ENCODE measurements at places on chromosomes 5 and 9. TPM values are rescaled to one million over a fixed set of nuclear protein-coding genes. Genes with fewer than 3 reads are reported as not detected.
A peak's percentile ranks its signal among the peaks of the same experiment; 100 is the strongest.

The S100Z gene
- 3.2 TPM for total RNA-seq

The TXNDC8 gene
- total RNA-seq: not detected

The SELENOP gene
- 0.55 TPM for total RNA-seq

The RAD1 gene
- total RNA-seq: 32.4 TPM

The FAXDC2 gene
- total RNA-seq: not detected

The C9orf153 gene
- 0.42 TPM for total RNA-seq

The CDKN2A gene
- total RNA-seq: 32.9 TPM

The ENG gene
- 24.3 TPM for total RNA-seq

The SPAAR gene
- total RNA-seq: not detected

The IRX2 gene
- total RNA-seq: not detected

GRCh38 chr5:31343946-31344345 lies 150.5 kb downstream of the CDH6 start:
- no peaks in the 10 kb centered on the region for H3K36me3 ChIP-seq
- no peaks in the 10 kb centered on the region for H3K27me3 ChIP-seq
- H3K27ac ChIP-seq: no peak overlapping the region
- DNase-seq: no peak

DNA sequence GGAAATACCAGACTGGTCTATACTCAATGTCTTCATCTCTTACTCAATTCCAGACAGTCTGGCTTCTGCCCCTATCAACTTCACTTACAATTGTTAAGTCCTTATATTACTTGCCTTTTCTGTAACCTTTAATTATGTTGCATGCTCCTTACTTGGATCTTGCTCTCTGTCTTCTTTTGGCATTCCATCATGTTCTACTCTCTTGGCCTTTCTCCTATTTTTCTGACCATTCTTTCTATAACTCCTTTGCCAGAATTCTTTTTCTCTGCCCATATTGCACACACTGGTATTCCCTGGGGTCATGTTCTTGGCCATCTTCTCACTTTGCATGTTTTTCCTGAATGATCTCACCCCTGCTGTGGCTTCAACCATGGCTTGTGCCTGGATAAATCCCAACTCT lies 209.8 kb upstream of the ZNF462 start:
- H3K4me3 ChIP-seq: no peak overlapping the region
- H3K27ac ChIP-seq: no peak overlapping the region
- H3K27me3 ChIP-seq: no peaks in the 10 kb centered on the region
- H3K36me3 ChIP-seq: no peaks in the 10 kb centered on the region
- H3K4me1 ChIP-seq: no peaks in the 10 kb centered on the region
- no peak for DNase-seq

DNA sequence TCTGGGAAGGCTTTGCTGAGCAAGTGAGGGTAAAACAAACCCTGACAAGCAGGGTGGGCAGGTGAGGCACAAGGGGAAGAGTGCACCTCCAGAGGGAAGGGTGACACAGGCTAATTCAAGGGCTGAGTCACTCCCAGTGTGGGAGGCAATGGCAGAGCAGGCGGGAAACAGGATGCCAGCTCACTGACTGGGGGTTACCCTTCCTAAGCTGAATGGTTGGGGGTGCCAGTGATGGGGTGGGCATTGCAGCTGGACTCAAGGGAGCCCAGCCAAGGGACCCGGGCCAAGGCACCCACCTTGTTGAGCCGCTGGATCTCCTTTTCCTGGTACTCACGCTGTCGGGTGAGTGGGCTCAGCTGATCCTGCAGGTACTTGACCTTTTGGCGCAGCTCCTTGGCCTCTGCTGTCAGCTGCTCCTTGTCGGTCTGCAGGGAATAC lies 18.4 kb downstream of the GPX3 start:
- peaks cover 67% of the 10 kb centered on the region for H3K36me3 ChIP-seq
- no peak overlapping the region for H3K4me3 ChIP-seq
- no peaks in the 10 kb centered on the region for H3K27me3 ChIP-seq
- DNase-seq: no peak
- H3K4me1 ChIP-seq: peaks cover 7% of the 10 kb centered on the region
- no peak overlapping the region for H3K27ac ChIP-seq

GRCh38 chr5:27377626-27378025 lies 339.2 kb upstream of the CDH9 start:
- DNase-seq: no peak
- no peak overlapping the region for H3K27ac ChIP-seq
- H3K36me3 ChIP-seq: no peaks in the 10 kb centered on the region
- no peak overlapping the region for H3K4me3 ChIP-seq

GRCh38 chr9:133767625-133768024 lies 29.5 kb upstream of the SARDH start:
- no peak overlapping the region for H3K4me3 ChIP-seq
- H3K4me1 ChIP-seq: no peaks in the 10 kb centered on the region
- DNase-seq: no peak
- peaks cover 8% of the 10 kb centered on the region for H3K36me3 ChIP-seq

GRCh38 chr9:99852617-99853016 lies 30.9 kb downstream of the NR4A3 start:
- H3K27ac ChIP-seq: peak overlapping the region; percentile 11
- H3K36me3 ChIP-seq: peaks cover 27% of the 10 kb centered on the region
- no peaks in the 10 kb centered on the region for H3K27me3 ChIP-seq
- peaks cover 50% of the 10 kb centered on the region for H3K4me1 ChIP-seq

DNA sequence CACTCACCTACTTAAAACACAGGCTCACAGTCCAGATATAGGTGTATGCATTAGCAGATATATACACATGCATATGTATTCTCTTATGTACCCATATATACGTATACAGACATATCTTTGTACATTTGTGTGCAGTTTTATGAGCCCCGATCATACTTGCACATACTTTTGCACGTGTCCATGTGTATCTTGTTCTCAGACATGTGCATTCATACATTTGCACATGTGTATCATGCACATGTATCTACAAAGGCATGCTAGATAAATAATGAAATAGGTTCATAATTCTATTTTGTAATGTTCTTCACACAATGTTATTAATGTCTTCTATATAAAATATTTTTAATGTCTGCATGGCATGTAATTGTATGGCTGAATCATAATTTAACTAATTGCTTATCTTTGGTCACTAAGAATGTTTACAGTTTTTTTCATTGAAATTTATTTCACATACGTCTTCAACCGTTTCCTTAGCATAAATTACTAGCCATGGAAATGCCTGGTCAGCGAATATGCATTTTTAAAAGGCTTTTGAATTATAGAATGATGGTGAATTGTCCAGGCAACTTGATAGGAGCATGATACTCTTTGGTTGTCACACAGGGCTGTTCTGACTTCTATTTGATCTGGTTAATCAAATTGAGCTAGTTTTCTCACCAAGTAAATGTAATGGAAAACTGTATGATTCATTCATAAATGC lies 2.6 kb downstream of the NDFIP1 start:
- H3K27me3 ChIP-seq: no peaks in the 10 kb centered on the region
- DNase-seq: no peak
- no peak overlapping the region for H3K27ac ChIP-seq

DNA sequence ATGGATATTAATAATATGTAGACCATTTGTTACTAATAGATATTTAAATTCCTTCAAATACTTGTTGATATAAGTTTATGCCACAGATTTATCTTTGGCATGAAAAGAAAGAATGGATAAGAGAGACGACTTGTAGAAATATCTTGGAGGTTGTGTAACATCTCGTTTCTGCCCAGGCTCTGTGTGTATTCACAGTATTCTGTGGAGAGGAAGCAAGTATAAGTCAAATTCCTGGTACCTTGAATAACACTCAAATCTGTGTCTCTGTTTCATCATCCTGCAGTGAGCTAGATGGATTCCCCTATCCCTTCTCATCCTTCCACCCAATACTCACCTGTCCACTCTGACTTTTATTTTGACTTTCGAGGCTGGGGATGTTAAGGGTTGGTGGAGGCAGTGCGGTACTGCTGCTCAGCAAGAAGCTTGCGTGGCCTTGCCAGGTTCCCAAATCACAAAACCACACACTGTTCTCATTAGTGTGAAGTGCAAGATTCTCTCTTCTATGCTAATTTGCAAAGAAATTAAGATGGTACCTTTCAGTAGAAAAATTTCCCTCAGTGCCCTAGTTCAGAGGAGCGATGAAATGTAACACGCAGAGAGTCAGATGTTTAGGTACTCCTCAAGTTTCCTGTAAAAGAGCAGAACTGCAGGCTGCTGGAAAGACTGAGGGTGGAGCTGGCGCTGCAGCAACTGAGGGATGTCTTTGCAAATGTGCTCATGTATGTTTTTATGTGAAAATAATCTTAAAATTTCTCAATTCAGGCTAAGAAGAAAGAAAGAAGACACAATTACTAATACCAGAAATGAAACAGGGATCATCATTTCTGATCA lies 42.6 kb upstream of the ANKRD18A start:
- H3K27ac ChIP-seq: no peak overlapping the region
- DNase-seq: no peak
- H3K4me3 ChIP-seq: no peak overlapping the region
- H3K36me3 ChIP-seq: no peaks in the 10 kb centered on the region
- peaks cover 12% of the 10 kb centered on the region for H3K27me3 ChIP-seq
- H3K4me1 ChIP-seq: no peaks in the 10 kb centered on the region

GRCh38 chr5:94175912-94176311 lies 434.5 kb upstream of the POU5F2 start:
- H3K27ac ChIP-seq: no peak overlapping the region
- no peak overlapping the region for H3K4me3 ChIP-seq
- DNase-seq: no peak

GRCh38 chr9:16585591-16585990 lies 284.9 kb downstream of the BNC2 start:
- H3K36me3 ChIP-seq: no peaks in the 10 kb centered on the region
- H3K4me1 ChIP-seq: no peaks in the 10 kb centered on the region
- no peak overlapping the region for H3K4me3 ChIP-seq
- H3K27me3 ChIP-seq: no peaks in the 10 kb centered on the region
- no peak for DNase-seq
- no peak overlapping the region for H3K27ac ChIP-seq

DNA sequence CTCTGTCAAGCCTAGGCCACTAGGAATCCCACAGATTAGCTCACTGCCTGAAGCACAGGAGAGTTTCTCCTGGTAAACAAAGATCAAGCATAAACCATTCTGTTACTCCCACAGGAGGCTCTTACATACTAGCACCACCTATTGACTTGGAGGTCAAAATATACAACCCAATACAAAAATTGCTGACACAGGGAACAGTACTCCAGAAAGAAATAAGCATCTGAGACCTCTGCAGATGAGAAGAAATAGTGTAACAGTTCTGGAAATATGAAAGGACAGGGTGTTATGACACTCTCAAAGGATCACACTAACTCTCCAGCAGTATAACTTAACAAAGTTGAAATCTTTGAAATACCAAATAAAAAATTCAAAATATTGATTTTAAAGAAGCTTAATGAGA lies 269.6 kb upstream of the ARRDC3 start:
- no peaks in the 10 kb centered on the region for H3K4me1 ChIP-seq
- H3K4me3 ChIP-seq: no peak overlapping the region
- no peak for DNase-seq
- H3K27me3 ChIP-seq: no peaks in the 10 kb centered on the region
- H3K36me3 ChIP-seq: no peaks in the 10 kb centered on the region

GRCh38 chr9:113886933-113887332 lies 10.8 kb downstream of the ZNF618 start:
- peaks cover 1% of the 10 kb centered on the region for H3K36me3 ChIP-seq

GRCh38 chr5:2176581-2176980 lies 293.9 kb upstream of the IRX4 start:
- H3K4me1 ChIP-seq: no peaks in the 10 kb centered on the region
- H3K36me3 ChIP-seq: no peaks in the 10 kb centered on the region
- no peak overlapping the region for H3K4me3 ChIP-seq
- H3K27ac ChIP-seq: no peak overlapping the region

GRCh38 chr5:54224103-54224826 lies 86.1 kb downstream of the ARL15 start:
- H3K27me3 ChIP-seq: no peaks in the 10 kb centered on the region
- H3K27ac ChIP-seq: no peak overlapping the region
